AG20443 (cell line): ENCODE measurements at places on chromosomes 1 and 21.
A peak's percentile ranks its signal among the peaks of the same experiment; 100 is the strongest.

GRCh38 chr1:168000656-168001055, 63.8 kb upstream of the MPC2 start:
- DNase-seq = no peak

- DNase-seq = no peak
Observed at GRCh38 chr1:5917281-5917590, 75.0 kb downstream of the NPHP4 start.

- DNase-seq = no peak
Observed at GRCh38 chr1:61400131-61400770, 317.9 kb downstream of the NFIA start.

DNA sequence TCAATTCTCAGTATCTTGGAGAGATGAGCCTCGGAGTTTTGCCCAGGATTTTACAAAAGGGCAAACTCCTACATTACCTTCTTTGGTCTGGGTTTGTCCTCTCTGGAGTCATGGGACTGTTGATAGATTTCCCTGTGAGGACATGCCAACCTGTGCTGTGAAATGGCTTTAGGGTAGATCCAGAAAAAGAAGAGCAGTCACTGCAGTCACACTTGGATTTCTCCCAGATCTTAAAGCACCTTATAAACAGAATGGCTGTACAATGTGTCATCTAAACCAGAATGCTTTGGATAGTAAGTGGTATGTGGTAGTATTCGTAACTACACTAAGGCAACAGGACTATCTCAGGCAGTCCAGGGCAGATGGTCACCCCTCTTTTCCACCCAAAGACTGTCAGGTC, 1.9 kb upstream of the CSRP1 start:
- peak; percentile 39 for DNase-seq

DNA sequence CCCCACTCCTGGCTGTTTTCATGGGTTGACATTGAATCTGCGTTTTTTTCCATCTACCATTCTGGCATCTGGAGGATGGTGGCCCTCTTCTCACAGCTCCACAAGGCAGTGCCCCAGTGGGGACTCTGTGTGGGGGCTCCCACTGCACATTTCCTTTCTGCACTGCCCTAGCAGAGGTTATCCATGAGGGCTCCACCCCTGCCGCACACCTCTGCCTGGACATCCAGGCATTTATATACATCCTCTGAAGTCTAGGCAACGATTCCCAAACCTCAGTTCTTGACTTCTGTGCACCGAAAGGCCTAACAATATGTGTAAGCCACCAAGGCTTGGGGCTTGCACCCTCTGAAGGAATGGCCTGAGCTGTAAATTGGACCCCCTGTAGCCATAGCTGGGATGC, 147.9 kb upstream of the FMN2 start:
- DNase-seq = no peak

GRCh38 chr1:239547987-239548386, 161.6 kb downstream of the CHRM3 start:
- no peak for DNase-seq

DNA sequence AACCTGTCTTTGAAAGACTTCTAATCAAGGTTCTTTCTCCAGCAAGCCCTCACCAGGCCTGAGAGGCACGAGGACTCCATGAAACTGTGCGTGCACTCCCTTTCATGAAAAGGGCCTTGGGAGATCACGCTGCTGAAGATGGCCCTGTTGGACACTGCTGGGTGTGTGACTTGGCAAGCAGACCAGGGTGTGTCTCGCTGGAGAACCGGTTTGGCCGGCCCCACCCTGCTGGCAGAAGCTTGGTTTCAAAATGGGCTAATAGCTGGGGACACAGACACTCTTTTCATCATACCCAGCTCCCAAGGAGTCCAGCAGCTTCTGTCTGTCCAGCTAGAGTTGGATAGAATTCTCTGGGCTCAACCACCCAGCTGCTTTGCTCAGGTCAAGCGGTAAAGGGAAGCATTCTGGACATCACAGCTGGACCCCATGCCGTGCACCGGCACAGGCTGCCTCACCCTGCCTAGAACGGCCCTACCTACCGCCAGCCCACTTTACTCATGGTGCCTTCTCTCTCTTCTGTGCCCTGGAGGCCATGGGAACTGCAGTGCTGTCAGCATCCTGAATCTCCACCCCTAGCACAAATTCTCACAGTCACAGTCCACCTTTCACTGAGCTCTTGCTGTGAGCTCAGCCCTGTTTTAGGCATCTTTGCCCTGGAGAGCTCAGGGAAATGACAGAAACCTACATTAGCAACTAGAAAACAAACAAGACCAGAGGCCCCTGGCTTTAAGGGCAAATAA, 24.6 kb downstream of the PKP1 start:
- peak; percentile 72 for DNase-seq

DNA sequence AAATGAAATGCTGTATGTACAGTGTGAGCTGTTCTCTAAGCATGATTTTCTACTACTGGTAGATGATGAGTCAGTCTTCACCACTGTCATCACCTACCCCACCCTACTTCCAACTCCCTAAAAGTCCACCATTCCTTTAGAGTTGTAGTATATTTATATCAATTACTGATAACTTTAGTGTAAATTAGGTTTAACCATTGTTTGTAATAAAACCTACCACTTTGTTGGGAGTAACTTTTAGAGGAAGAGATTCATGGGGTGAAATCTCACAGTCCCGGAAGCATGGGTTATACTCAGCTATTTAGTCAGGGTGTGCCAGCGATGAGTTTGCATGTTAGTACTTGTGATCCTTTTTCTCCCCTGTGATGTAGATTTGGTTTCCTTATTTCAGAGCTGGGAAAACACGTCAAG, 17.1 kb downstream of the MORC3 start:
- peak; percentile 67 for DNase-seq

DNA sequence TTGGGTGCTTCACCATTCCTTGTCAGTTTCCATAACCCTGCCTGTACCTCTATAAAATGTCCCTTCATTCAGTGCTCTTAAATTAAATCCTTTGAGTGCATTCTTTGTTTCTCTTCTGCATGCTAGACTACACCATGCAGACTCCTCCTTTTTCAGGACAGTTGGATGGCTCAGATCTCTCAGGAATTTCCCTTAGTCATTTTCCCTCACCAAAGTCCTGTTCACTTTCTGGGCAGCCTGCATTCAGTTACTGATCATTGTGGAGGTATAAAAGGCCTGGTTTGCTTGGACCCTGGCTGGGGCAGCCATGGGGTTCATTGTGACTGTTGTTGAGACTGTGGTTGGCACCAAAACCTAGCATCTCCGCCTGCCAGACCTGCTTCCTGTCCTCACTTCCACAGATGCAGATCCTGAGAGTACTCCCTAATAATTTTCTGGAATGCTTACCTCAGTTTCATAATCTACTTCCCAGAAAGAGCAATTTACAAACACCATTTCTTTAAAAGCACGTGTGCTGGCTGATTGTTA, 88.4 kb downstream of the PDE4B start:
- DNase-seq = peak; percentile 78

DNA sequence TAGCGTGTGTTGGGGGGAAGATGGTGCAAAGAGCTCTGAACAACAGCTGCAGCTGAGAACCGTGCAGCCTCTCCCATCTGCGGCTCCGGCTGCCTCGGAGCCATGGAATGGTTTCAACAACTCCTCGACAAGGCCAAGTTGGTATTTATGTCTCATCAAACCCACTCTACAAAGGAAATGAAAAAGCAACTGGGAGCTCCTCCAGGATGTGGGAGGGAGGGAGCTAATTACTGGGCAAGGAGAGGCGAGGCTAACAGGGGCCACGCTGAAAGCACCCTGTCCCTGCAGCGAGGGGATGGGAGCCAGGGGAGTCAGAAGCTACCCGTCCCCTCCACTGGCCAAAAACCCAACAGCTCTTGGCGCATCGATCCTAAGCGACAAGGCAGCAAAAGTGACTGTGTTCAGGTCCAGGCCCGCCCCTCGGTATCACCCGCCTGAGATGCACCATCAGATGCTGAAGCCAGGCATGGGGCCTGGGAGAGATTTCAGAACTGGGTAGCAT, 63.1 kb downstream of the ACOT7 start:
- DNase-seq = peak; percentile 90

- DNase-seq = no peak
Observed at GRCh38 chr1:119676571-119677206, 28.6 kb upstream of the ZNF697 start.

- DNase-seq = no peak
Observed at GRCh38 chr1:243587823-243588560, 262.1 kb downstream of the AKT3 start.

DNA sequence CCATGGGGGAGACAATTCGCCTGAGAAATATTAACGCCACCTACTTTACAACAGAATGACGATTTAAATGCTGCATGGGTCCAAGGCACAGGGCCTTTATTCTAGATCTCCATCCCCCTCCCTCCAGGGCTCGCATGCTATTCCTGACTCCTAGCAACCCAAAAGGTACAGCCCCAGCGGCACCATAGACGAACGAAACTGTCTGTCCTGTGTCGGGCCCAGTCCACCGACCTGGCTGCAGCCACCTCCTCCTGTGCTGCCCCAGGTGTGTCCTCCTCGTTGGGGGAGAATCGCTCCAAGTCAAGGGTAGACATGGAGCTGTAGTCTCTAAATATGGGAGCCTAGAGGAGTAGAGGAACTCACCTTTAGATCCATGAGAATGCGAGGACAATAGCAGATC, 196.5 kb downstream of the TOMM20 start:
- DNase-seq = no peak

DNA sequence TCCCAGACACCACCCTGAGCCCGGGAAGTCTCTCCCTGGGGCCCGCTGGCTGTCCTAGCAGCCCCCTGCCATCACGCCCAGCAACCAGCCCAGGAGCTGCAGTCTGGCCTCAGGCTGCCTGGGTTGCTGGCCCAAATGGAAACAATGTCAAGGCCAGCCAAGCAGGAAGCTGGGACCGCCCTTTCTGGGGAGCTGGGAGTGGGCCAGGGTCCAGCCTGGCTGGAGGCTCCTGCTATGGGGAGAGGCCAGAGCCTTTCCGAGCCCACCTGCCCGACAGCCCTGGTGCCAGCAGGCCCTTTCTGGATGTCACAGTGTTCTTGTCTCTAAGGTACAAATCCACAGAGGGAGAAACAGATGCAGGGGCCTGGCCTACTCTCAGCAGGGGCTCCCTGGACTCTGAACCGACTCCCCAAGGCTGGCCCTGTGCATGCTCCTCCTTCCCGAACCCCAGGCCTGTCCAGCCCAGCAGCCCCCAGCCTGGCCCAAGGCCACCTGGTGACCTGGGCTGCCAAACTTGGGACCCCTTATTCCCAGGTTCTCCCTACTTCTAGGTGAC, 1.2 kb upstream of the MMEL1 start:
- no peak for DNase-seq

DNA sequence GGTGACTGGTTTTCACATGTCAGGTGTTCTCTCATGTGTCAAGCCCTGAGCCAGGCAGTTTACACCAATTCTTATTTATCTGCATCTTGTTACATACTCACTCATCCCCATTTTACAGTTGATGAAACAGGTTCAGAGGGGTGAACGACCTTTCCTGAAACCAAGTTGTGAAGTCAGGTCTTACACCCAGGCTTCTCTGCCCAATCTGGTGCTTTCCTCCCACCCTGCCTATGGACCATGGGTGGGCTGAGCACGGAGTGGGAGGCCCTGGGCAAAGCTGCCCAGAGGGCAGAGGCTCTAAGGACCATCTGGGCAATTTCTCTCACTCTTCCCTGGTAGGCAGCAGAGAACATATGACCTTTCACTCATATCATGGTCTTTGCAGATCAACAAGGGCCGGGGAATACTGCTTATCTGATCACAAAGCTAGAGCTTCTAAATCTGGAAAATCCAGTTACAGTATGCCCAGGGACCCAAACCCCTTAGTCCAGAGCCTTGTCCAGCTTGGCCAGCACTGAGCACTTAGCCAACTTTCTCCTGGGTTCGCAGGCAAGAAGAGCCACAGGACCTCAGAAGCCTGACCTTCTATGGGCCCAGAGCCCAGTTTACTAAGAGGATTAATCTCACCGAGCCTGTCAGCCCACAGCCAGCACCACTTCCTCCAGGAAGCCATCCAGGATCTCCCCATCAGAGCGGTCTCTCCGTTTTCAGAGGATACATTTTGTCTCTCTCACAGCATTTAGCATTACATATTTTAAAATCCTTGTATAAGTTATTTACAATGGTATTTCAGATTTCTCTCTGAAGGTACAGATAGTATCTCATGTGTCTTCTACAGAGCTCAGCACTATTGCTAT, 16.0 kb upstream of the TTC39A start:
- no peak for DNase-seq

DNA sequence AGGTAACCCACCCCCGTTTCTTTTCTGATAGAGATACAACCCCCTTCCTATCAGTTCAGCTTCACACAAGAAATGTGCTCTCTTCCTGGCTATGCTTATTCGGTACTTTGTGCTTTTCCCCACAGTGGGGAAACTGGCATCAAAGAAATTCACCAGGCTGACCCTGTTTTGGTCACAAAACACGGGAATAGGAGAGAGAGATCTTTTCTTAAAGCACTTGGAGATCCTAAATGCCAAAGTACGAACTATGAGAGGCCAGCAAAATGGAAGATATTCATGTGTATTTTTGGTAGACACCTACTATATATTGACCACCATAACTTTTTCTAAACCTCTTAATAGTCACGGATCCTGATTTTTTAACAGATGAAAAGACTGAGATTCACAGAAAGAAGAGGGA, 30.0 kb downstream of the SLC30A10 start:
- no peak for DNase-seq

- no peak for DNase-seq
Observed at GRCh38 chr1:53721088-53721487, 17.9 kb downstream of the GLIS1 start.

- DNase-seq = no peak
Observed at GRCh38 chr1:27519331-27520258, 29.6 kb upstream of the WASF2 start.

- no peak for DNase-seq
Observed at GRCh38 chr1:71835442-71835813, 446.9 kb downstream of the NEGR1 start.

DNA sequence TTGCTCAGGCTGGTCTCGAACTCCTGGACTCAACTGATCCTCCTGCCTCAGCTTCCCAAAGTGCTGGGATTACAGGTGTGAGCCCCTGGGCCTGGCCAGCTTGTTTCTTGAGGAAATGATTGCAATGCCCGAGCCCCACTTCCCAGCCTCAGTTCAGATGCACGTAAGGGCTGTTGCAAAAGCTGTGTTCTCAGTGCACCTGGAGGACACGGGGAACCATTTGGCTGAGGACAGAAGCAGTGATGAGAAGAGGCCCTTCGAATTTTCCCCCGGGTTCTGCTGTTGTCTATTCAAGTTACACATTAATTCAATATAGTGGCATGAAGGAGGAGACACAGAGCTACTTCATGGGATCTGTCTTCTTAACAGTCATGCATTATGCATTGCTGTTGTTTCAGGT, 78.8 kb upstream of the WDR26 start:
- no peak for DNase-seq

- DNase-seq = no peak
Observed at GRCh38 chr21:14353726-14354125, 29.2 kb downstream of the HSPA13 start.

- DNase-seq = no peak
Observed at GRCh38 chr1:40769815-40770214, 13.8 kb upstream of the KCNQ4 start.
